Activated CD4-positive, CD25-positive, alpha-beta regulatory T cell (primary cell): ENCODE measurements at places on chromosomes 2 and 18.

DNA sequence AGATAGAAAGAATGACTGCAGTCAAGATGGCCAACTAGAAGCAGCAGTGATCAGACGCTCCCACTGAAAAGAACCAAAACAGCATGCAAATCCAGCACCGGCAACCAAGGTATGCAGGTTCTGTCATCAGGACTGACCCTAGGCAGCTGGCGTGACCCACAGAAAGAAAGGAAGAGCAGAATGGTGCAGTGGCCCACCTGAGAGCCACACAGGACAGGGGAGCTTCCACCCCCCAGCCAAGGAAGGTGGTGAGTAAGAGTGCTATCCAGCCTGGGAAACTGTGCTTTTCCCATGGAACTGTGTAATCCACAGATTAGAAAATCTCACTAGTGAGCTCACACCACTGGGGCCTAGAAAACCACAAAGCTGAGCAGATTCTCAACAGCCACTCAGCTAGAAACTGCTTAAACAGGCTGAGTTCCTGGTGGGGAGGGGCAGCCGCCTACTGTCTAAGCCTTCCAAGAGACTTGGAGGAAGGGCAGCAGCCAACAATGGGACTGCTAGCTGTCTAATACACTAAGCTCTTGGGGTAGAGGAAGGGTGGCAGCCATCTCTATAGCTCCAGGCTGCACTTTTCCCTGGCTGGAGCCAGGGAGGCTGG lies 127.9 kb downstream of the EVA1A start:
- DNase-seq: no peak

DNA sequence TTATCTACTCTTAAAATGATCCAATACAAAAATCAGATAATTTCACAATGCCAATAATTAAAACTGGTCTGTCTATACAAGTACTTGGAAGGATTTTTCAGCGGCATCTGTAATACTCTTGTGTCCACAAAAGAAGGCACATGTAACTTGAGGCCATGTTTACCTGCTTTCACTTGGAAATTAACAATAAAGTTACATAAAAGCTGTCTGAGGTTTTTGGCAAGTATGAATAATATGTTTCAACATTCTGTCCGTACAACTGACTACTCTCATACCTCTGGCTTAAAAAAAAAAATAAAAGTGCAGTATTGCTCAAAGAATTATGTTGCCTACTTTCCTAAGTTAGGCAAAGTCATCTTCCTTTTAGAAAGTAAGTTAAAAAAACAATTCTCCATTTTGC lies 253.6 kb downstream of the NBAS start:
- DNase-seq: no peak

- DNase-seq: no peak
Measured at GRCh38 chr2:80073134-80073561, 231.4 kb downstream of the LRRTM1 start.

DNA sequence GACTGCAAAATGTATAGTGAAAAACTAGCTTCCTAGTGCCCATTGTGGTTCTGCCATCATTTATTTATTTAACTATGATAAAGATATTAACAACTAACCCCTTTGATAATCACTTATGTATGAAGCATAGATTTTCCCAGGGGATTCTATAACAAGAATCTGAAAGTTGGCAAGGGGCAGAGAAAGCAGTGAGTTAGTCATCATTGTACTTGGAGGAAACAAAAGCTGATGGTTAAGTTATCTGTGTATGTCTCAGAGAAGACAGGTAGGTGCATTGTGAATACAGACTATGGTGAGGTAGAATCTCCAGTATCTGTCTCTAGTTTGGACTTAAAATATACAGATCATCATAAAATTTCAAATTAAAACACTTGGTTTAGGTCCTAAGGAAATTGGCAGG lies 2159.1 kb upstream of the CELF4 start:
- no peak for DNase-seq

GRCh38 chr2:55112229-55113031 lies 62.2 kb upstream of the RTN4 start:
- no peak for DNase-seq

- no peak for DNase-seq
Measured at GRCh38 chr2:39266139-39266805, 22.5 kb upstream of the CDKL4 start.

- DNase-seq: no peak
Measured at GRCh38 chr2:65076345-65076710, 20.1 kb downstream of the CEP68 start.

DNA sequence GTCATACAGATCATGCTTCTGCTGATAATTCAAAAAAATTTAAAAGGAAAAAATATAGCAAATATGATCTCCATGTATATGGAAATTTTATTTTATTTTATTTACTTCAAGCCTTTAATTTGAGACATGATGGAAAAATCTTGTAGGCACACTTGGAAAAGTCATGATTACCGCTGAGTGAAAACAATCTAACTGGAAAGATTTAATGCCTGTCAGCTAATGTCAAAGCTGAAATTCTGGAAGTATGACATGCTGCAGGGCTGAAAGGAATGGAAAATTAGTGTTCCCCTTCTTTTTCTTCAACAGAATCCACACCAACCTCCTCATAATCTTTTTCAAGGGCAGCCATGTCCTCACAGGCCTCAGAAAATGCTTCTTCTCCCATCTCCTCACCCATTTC lies 58.2 kb downstream of the RPRM start:
- no peak for DNase-seq
